Endothelial cell of umbilical vein (primary cell): ENCODE measurements at places on chromosomes 6 and 20. TPM values are rescaled to one million over a fixed set of nuclear protein-coding genes. Genes with fewer than 3 reads are reported as not detected.

DNA sequence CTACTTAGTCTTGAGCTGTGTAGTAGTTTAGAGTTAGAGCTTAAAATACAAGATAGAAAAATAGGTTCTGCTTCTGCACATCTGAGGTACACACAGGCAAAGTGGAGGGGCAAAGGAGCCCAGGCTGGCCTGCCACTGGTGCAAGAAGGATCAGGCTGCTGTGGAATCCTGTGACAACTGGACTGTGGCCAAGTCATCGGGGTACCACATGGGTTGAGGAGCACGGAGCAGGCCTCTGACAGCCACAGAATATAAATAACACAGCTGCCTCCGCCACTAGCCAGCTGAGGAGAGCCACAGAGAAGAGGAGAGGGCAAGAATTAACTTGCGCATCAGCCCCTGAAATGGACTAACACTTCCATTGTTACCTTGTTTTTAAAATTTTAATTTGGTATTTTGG, 206.0 kb upstream of the MARCKS start:
- no peak overlapping the region for H3K27ac ChIP-seq
- H3K4me3 ChIP-seq: no peak overlapping the region
- H3K27me3 ChIP-seq: no peaks in the 10 kb centered on the region

GRCh38 chr6:41942067-41942851, 651 bp upstream of the CCND3 start:
- H3K27ac ChIP-seq: peak overlapping the region; percentile 45
- peaks cover 34% of the 10 kb centered on the region for H3K4me1 ChIP-seq
- no peaks in the 10 kb centered on the region for H3K27me3 ChIP-seq
- DNase-seq: peak; percentile 71

- no peak overlapping the region for H3K4me3 ChIP-seq
- H3K4me1 ChIP-seq: peaks cover 14% of the 10 kb centered on the region
- no peaks in the 10 kb centered on the region for H3K36me3 ChIP-seq
- H3K27ac ChIP-seq: peak overlapping the region; percentile 85
Observed at GRCh38 chr20:24027229-24027628, 38.6 kb upstream of the GGTLC1 start.

DNA sequence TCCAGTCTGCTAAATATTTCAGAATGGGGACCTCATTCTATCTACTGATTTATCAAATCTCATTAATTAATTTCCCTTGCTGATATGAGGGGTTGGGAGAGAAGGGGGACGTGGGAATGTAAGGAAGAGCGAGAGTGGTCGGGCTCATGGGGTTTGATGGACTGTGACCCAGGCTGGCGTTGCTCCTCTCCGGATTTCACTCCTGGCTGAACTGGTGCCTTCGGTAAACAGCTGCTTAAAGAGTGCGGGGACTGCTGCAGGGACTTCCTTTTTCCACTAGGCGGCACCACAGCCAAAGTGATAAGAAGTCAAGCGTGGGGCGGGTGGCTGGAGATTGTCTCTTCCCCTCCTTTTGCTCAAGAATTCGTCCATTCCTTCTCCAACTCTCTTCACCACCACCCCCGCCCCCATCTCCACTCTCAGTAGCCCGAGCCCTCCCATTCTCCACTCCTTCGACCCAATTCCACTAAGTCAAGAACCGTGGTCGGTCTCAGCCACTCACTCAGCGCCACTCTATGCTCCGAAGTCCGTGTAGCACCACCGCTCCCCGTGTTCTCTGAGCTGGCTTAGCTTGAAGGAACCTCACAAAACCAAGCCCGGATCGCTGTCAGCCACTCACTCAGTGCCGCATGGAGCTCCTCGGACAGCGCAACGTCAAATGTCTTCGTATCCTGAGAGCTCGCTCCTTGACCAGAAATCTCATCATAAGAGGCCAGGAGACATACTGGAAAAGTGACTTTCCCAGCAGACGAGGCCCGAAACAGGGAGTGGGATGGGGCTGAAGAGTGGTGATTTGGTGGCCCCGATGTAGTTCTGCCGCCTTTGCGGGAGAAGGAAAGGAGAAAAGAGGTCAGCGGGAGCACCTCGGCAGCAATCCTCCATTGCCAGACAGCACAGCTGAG, 9.7 kb downstream of the TRIM31 start:
- peaks cover 17% of the 10 kb centered on the region for H3K4me1 ChIP-seq
- peak; percentile 82 for DNase-seq
- H3K27me3 ChIP-seq: peaks cover 49% of the 10 kb centered on the region

DNA sequence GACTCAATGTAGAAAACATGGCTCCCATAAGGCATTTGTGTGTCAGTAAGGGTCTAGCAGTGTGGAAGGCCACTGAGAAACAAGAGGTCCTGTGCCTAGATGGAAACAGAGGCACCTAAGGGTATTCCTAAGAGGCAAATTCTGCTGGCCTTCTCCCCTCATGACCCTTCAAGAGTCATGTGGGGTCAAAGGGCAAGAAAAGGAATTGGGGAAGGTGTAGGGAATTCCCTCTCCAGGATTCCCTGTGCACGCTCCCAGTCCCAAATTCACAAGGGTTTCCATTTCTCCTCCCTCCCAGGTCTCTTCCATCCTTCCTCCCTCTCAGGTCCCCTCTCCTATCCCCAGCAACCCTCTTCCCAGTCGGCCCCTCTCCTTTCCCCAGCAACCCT, 568 bp downstream of the AGPAT1 start:
- DNase-seq: no peak
- H3K36me3 ChIP-seq: no peaks in the 10 kb centered on the region
- no peaks in the 10 kb centered on the region for H3K27me3 ChIP-seq
- peaks cover 30% of the 10 kb centered on the region for H3K4me1 ChIP-seq
- H3K27ac ChIP-seq: peak overlapping the region; percentile 47
- H3K4me3 ChIP-seq: peak overlapping the region; percentile 52

- H3K27me3 ChIP-seq: peaks cover 67% of the 10 kb centered on the region
- H3K27ac ChIP-seq: no peak overlapping the region
- no peaks in the 10 kb centered on the region for H3K36me3 ChIP-seq
- peaks cover 17% of the 10 kb centered on the region for H3K4me1 ChIP-seq
Observed at GRCh38 chr6:45420083-45420908, 42.6 kb upstream of the SUPT3H start.

DNA sequence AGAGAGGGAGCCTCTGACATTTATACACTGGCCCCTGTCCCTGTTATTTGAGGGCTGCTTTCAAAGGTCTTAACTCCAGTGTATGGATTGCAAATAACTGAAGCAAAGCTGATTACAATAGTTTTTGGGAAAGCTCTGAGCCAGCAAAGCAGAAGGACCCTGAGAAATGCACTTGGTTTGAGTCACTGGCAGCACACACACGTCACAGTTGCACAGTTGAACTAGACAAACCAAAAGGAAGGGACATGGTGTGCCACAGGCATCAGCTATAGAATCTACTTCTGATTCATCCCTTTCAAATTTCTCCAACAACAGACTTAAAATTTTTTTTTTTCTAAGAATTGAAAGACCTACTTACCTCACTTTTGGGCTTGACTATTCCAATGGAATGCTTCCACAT, 56.4 kb downstream of the SNRNP48 start:
- H3K4me3 ChIP-seq: no peak overlapping the region
- no peak overlapping the region for H3K27ac ChIP-seq
- no peak for DNase-seq
- peaks cover 8% of the 10 kb centered on the region for H3K27me3 ChIP-seq

GRCh38 chr6:114140416-114140815, 169.5 kb upstream of the HDAC2 start:
- H3K36me3 ChIP-seq: no peaks in the 10 kb centered on the region
- no peaks in the 10 kb centered on the region for H3K27me3 ChIP-seq
- no peak overlapping the region for H3K4me3 ChIP-seq
- H3K27ac ChIP-seq: no peak overlapping the region
- DNase-seq: no peak

GRCh38 chr20:46965477-46965876, 70.8 kb downstream of the EYA2 start:
- H3K36me3 ChIP-seq: no peaks in the 10 kb centered on the region
- no peak for DNase-seq
- H3K4me3 ChIP-seq: no peak overlapping the region
- H3K27me3 ChIP-seq: no peaks in the 10 kb centered on the region
- H3K27ac ChIP-seq: no peak overlapping the region

- no peak overlapping the region for H3K27ac ChIP-seq
- no peaks in the 10 kb centered on the region for H3K4me1 ChIP-seq
- H3K27me3 ChIP-seq: no peaks in the 10 kb centered on the region
- no peak overlapping the region for H3K4me3 ChIP-seq
Observed at GRCh38 chr6:100627911-100628758, 163.4 kb upstream of the SIM1 start.

DNA sequence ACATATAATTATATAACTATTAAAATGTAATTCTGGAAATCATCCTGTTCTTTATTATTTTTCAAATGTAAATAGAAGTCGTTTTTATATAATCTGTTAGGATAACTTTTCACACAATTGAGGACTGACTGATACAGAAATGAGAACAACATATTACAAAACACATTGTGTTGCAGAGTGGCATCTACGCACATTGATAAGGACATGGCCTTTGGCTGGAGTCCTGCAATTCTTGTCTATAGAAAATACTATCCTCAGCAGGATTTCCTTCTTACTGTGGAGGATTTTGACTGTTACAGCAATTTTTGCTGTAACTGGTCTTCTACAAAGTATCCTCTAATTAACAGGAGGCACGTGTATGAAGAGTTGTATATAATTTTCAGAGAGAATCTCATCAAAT, 19.8 kb downstream of the SH3BGRL2 start:
- no peak overlapping the region for H3K4me3 ChIP-seq
- peak; percentile 47 for DNase-seq
- peaks cover 19% of the 10 kb centered on the region for H3K4me1 ChIP-seq

- H3K27me3 ChIP-seq: no peaks in the 10 kb centered on the region
Observed at GRCh38 chr6:17866876-17867444, 120.5 kb downstream of the KIF13A start.

Gene PRL
- total RNA-seq: not detected in 2 replicates

Gene RBPJL
- total RNA-seq: not detected in 2 replicates

Gene PGC
- total RNA-seq: not detected in 2 replicates

Gene PI16
- total RNA-seq: not detected in 2 replicates

Gene PDE7B
- total RNA-seq: 21.3 and 25.1 TPM in 2 replicates
